Stimulated activated CD8-positive, alpha-beta memory T cell treated with anti-CD3 and anti-CD28 coated beads, Interleukin-15, amount 100 ng/mL, for 4 hours (primary cell): ENCODE measurements at places on chromosomes 12 and 14.
A peak's percentile ranks its signal among the peaks of the same experiment; 100 is the strongest.

DNA sequence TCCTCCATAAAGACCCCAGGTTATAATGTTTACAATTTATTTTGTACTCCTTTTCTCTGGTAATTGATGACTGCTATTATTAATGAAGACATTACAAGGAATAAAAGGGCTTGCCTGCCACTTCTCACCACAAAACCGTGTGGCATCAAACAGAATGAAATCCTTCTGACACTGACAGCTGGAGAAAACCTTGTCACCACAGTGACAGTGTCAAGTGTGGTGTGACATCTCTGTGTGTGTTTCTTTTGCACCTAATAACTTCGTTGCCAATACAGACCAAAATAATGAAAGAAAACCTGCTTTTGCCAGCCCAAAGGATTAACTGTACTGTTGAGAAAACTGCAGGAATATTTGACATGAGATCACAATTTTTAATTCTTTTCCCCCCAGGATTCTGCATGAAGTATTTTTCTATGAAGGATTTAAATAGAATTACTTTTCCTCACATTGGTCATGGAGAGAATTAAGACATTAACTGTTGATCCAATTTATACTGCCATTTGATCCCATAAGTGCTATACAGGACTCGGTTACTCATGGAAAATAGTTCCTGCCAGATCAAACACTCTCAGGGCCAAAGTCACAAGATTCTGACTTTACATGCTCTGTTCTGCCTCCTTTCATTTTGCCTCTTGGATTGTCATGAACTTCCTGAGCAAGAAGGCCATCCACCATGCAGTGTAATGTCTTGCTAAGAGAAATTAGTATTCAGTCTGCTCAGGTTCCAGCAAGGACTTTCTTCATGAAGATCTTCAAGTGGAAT lies 60.4 kb upstream of the IFNG-AS1 start:
- DNase-seq, result no peak

GRCh38 chr12:52566847-52567291 lies 6.8 kb downstream of the KRT74 start:
- peak; percentile 41 for DNase-seq

DNA sequence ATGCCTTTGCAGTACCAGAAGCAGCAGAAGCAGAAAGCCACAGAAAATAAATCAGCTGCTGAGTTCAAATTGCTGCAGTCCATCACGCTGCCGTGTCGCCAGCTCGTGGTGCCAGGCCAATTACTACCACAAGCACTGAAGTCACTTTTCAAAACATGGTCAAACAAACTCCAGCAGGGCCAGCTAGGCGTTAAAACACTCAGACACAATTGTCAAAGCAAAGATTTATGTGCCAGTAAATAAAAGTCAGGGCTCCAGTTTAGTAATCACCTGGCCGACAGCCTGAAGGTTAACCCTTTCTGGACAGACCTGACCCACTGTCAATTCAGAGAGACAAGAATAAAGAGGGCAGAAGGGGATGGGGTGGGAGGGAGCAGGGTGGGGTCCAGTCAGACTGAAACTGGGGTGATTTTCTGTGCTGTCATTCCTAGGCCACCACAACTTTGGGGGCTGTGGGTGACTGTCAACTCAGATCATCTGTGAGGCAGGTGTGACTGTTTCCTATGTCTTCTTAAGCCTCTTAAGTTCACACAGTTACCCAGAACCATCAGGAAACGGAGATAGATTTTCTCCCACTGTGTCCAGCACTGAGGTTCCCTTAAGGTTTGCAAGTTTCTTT lies 109.8 kb upstream of the FUT8 start:
- DNase-seq, result no peak

GRCh38 chr14:36070031-36070719 lies 106.3 kb downstream of the PTCSC3 start:
- DNase-seq, result no peak

GRCh38 chr14:104169005-104169698 lies 30.8 kb downstream of the KIF26A start:
- DNase-seq, result no peak

GRCh38 chr12:99131751-99132199 lies 486.7 kb downstream of the APAF1 start:
- DNase-seq, result no peak

GRCh38 chr12:120287491-120287890 lies 4.2 kb downstream of the RNU4-2 start:
- DNase-seq, result no peak

- no peak for DNase-seq
These were observed 399.6 kb downstream of the KCNH5 start for GRCh38 chr14:62645649-62646048.

DNA sequence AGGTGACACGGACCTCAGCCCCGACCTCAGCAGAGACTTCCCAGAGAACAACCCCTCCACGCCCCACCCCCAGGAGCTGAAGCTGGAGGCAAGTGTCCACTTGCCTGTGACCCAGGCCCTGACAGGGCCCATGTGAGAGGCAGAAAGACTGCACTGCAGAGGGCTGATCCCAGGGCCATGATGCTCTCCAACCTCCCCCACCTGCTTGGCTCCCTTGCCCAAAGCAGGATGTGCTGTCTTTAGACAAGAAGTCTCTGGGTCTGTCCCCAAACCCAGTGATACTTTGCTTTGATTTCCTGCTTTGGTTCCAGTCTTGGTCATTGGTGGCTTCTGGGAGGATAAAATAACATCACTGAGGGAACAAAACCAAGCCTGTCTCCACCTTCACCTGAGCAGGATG lies 59.4 kb downstream of the BCL11B start:
- DNase-seq, result no peak

DNA sequence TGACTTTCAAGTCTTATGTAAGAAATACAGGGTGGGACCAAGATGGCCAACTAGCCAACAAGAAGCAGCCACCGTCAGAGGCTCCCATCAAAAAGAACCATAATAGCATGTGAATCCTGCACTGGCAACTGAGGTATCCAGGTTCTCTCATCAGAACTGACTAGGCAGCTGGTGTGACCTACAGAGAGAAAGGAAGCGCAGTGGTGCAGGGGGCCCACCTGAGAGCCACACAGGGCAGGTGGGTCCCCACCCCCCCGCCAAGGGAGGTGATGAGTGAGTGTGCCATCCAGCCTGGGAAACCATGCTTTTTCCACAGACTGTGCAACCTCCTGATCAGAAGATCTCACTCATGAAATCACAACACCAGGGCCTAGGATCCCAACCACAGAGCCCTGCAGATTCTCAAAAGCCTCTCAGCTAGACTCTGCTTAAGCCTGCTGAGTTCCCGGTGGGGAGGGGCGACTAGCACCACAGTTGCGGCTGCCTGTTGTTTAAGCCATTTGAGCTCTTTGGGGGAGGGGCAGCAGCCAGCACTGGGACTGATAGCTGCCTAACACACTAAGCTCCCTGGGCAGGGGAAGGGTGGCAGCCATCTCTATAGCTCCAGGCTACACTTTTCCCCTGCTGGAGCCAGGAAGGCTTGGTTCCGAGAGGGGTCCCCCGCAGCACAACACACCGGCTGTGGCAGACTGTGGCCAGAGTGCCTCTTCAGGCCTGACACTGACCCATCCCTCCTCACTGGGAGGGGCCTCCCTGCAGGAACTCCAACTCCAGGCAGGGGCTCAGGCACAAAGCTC lies 75.3 kb downstream of the GARIN6 start:
- no peak for DNase-seq

DNA sequence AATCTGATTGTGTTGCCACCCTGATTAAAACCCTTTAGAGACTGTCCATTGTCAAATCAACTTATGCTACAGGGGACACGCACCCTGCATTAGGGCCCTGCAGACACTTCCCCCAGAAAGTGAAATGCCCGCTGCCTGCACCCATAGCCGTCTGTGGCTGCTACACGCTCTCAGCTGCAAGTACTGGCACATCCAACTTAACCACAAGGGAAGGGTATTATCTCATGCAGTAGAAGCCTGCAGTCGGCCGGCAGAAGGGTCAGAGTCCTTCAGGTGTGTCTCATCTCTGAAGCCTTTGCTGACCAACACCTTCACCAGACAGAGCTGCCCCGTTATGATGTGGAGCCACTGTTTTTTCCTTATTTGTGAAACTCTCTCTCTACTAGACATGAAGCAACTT lies 20.8 kb downstream of the CFAP251 start:
- DNase-seq, result no peak

DNA sequence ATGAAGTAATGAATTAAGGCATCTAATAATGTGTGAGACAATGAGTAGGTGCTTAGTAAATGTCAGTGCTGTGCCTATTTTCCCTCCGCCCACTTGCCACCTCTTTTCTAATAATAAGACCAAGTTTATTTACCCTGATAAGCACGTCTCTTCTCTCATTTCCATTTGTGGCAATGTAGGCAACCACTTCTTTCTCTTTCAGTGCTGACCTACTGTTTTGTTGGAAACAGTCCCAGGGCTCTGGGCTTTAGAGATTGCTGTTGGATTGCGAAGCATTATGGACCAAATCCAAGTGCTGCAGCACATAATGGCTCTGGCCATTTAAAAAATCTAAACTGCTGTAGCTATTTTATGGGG lies 141.3 kb upstream of the PLEKHG7 start:
- DNase-seq, result no peak

DNA sequence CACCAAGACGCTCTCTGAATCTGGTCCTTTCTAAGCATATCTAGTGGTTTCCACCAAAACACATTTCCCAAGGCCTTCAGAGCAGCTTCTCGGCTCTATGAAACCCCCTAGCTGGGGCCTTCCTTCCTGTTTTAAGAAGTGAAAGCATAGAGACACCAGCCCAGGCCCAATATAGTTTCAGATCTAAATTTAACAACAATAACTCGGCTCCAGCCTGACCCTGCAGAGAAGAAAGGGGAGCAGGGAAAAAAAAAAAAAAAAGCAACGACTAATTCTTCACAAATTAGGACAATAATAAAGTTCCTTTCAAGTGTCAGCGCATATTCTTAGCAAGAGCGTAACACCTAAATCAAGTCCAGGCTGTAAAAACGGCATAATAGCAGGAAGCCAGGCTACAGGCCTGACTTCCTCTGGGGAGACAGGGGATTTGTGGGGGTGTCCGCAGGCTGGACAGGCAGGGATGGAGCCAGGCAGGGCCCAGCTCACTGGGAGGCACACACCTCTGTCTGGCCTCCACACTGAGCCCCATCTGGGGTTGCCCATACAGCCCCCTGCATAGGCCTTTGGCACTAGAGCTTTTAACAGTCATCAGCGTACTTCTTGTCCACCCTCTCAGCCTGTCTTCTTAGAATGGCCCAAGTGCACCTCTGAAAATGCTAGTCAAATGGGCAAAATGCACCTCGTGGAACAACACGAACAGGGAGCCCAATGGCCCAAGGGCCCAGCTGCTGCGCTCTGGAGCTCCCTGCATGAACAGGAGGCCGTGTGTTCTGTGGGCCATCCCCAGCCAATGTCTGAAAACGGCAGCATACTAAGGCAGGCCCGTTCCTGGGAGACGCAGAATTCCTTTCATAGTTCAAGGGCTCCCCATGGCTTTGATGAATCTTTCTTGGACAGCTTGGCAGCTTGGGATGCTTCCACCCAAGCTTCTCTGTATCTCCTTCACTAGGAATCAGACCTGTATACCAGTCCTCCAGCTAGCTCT lies 772.9 kb downstream of the MED13L start:
- DNase-seq, result no peak

GRCh38 chr12:3996322-3996721 lies 123.1 kb upstream of the PARP11 start:
- DNase-seq, result no peak

- no peak for DNase-seq
These were observed 52.6 kb downstream of the IFT81 start for GRCh38 chr12:110176745-110177144.

- DNase-seq, result no peak
These were observed 150.4 kb upstream of the FAR2 start for GRCh38 chr12:28998662-28999120.
